Stimulated activated CD4-positive, alpha-beta T cell treated with anti-CD3 and anti-CD28 coated beads, Interleukin-2, amount 100 ng/mL, for 48 hours (primary cell): ENCODE measurements at places on chromosomes 2 and 18.

- no peak for DNase-seq
These were observed 23.7 kb upstream of the SLC35F6 start for GRCh38 chr2:26740346-26740745.

- no peak for DNase-seq
These were observed 54.3 kb downstream of the R3HDM1 start for GRCh38 chr2:135585586-135585985.

DNA sequence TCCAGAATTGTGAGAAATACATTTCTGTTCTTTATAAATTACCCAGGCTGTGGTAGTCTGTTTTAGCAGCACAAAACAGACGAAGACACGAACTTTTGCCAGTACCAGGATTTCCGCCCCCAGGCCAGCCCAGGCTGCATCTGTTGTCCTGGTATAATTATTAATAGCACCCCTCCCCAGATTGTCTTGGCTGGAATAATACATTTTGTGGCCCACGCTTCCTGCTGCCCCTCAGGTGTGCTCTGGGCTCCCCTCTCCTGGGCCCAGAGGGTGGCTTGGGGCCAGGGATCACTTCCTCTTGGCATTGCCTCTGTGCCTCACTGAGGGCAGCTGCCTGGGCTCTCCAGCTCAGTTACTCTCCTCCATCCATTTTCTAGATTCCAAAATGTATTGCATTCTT is 102.1 kb upstream of the HS6ST1 start:
- DNase-seq: no peak

DNA sequence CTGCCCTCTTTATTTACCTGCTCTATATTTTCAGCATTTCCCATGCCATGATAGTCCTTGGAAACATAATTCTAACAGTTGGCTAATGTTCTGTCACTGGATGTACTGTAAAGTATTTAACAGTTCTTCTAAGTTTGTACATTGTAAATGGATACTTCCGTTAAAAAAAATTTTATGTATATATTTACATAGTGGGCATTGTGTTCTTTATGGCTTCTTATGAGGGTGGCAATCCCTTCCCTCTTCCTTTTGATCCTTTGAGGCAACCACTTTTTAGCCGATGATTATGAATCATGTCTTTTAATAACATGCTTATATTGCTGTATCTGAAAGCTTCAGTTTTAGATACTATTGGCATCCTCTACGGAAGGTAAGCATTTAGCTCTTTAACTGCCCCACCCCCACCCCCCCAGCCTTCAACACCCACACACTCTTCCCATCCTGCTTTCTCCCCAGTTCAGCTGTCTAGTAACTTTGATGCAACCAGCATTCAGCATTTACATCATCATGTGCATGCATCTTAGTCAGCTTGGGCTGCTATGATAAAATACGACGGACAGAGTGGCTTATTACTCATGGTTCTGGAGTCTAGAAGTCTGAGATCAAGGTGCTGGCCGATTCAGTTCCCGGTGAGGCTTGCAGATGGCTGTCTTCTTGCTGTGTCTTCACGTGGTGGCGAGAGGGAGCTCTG is 21.0 kb upstream of the EDAR start:
- no peak for DNase-seq

- DNase-seq: no peak
These were observed 26.9 kb downstream of the NCKAP5 start for GRCh38 chr2:133541376-133541775.

GRCh38 chr2:37391711-37392110 is 47.3 kb downstream of the QPCT start:
- DNase-seq: no peak

DNA sequence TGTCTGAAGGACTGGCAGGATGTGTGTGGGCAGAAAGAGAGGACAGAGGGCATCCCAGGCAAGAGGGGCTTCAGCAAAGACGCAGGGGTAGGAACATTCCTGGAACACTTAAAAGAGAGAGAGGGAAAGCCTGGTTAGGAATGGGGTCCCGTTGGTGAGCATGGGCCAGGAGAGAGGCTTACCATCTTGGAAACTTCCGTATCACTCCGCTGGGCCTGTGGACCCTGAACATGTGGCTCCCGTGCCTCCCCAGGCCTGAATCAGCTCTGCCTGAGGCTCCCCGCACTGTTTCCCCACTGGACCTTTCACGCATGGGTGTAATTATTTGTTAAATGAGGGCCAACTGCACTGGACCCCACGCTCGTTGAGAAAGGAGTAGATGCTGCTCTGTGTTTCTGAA is 191.1 kb upstream of the GLI2 start:
- no peak for DNase-seq

DNA sequence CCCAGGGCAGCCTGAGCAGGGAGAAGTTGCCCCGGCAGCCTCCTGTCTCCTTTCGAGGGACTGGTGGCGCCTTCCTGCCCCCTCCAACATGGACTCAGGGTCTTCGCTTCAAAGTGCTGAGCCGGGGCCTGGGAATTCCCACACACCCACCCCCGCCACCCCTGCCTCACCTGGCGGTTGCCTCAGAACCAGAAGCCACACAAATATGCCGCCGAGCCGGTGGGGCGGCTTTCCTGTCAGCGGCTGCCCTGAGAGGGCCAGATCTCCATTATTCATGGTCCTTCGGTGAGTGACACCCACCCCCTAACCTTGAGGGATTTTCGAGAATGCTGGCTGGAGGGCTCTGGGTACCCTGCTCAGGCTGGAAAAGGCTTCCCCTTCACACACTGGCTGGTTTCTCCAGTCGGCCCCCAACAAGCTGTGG is 71.7 kb downstream of the SMAD7 start:
- DNase-seq: no peak

GRCh38 chr2:159399716-159400415 is 113.4 kb upstream of the WDSUB1 start:
- DNase-seq: no peak
